ENCODE measurements at places on chromosomes 6 and 20.

GRCh38 chr6:154202339-154202738 lies 154.3 kb downstream of the IPCEF1 start:
- no peak for DNase-seq

DNA sequence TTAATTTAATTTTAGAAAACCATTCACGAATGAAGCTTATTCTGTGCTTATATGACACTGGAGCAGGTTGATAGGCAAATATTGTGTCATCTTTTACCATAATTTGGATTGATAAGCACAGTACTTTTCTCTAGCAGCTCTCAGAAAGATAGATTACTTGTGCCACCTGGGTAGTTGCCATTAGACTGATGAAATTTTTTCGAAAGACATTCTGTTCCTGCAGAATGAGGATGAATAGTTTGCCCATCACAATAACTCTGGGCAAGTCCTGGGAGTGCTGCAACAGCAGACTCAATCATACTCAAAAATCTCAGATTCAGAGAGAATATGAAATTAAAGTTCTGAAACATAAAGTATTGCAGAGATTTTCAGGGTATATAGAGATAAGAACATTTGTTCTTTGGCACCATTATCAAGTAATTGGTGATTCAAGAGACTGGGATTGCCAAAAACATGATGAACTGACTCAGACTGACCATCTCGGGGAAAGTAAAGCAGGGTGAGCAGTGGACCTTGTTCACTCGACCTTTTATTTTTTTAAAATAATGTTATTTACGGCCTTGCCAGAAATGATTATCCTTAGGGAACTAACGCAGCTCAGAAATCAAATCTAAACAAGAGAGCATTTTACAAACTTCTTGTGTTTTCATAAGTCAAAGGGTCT lies 65.8 kb upstream of the PTCHD4 start:
- DNase-seq = no peak

DNA sequence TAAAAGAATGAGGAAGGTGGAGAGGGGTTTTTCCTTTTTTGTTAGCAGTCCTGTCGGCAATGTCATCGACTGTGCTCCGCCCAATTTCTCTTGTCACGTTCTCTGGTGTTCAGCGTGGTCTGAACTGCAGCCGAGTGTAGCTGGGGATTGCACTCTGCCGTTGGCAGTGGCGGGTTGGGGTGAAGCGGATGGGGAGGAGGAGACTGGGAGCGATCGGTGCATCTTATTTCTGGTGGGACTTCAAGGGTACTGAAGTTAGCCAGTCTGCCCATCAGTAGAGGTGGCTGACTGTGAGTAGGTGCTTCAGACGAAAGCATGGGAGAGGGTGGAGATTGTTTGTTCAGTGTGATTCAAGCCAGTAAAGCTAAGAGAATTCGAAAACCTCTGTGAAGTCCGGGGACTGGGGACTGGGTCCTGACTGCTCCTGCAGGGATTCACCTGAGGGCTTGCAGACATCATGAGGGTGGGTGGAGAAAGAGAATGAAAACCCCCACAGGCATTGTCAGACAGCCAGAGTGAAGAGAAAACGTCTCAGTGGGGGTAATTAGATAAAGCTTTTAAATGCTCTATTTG lies 5.1 kb downstream of the RREB1 start:
- DNase-seq = no peak

DNA sequence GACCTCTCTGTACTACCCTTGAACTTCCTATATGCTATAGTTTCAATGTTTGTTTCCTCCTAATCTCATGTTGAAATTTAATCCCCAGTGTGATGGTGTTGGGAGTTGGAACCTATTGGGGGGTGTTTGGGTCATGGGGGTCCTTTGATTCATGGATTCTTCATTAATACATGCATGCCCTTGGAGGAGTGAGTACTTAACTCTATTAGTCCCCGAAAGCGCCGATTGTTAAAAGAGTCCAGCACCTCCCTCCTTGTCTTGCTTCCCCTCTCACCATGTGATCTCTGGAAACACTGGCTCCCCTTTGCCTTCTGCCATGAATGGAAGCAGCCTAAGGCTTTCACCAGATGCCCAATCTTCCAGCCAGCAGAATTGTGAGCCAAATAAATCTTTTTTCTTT lies 31.7 kb downstream of the NCR2 start:
- DNase-seq = no peak

DNA sequence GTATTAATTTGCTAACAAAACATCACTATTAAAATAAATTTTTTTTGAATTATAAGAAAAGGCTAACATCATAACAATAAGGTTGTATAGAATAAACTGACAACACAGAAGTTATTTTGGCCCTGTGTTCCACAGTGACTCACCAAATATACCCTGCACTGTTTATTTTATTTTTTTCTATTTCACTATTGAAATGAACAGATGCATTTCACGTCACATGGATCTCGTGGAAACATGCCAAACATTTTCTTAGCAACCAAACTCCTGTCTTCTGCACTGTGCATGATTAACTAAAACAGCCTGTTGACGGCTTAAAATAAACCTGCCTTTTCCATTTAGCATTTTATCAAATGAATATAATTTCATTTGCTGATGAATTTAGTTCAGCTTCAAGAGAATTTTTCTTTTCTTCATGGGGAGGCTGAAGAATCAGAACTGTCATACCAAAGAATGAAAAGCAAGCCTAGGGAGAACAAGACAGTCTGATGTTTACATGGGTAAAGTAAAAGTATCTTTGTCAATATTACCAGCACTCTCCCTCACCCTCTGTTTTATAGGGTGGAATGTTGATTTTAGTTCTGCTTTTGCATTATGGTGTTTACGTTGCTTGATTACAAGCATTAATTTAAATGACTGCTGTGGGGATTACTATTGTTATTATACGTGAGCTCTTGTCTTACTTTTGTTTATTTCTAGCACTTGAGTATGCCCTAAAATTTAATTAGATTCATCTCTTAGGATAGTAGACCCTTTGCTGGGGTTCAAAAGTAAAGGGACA lies 115.3 kb downstream of the LCA5 start:
- peak; percentile 9 for DNase-seq

GRCh38 chr6:137291441-137291840 lies 72.3 kb upstream of the IFNGR1 start:
- DNase-seq = no peak

- no peak for DNase-seq
Observed at GRCh38 chr6:142746524-142746923, 198.5 kb downstream of the HIVEP2 start.

DNA sequence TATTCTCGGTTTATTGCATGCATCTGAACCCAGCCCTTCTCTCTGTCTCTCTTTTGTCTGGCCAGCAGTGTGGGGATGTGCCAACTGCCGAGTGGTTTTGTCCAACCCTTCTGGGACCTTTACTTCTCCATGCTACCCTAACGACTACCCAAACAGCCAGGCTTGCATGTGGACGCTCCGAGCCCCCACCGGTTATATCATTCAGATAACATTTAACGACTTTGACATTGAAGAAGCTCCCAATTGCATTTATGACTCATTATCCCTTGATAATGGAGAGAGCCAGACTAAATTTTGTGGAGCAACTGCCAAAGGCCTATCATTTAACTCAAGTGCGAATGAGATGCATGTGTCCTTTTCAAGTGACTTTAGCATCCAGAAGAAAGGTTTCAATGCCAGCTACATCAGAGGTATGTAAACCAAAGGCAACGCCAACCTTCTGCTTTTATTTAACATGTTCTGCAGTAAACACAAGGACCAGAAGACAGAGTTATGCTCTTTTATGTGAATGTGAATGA lies 65.8 kb downstream of the ADGRG6 start:
- DNase-seq = no peak
